GM19239 (cell line): ENCODE measurements at places on chromosomes 7 and 10.

GRCh38 chr7:132998763-132999162, 83.1 kb downstream of the CHCHD3 start:
- DNase-seq: no peak

- no peak for DNase-seq
Observed at GRCh38 chr7:37129035-37129425, 319.6 kb downstream of the ELMO1 start.

DNA sequence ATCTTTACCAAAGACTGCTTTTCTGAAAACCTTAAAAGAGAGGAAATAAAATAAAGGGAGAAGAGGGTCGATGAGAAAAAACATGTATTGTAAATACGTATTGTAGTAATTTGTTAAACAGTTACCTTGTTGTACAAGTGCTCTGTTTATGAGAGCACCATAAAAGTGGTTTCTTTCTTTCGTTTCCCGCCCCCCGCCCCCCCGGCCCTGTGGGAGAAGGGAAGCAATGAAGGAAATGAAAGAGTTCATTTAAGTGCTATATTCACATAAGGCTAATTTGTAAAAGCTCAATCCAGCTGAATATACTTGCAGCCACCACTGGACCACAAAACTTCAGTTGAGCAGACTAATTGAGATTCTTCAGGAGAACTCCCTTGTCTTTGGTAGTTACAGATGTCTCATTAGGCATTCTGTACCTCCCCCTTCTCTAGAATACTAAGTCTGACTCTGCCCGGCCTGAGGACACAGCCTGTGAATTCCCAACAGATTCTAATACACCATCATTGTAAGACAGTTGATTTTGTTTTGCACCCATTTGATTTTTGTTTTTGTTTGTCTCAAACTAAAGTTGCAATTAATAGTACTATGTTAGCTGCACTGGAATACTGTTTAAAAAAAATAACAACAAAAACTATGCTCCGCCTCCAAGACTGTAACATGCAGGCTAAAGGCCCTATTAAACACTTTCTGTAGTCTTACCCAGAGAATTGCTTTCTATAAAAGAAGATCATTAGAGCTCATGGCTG, 124.9 kb downstream of the ARHGAP12 start:
- no peak for DNase-seq

- no peak for DNase-seq
Observed at GRCh38 chr7:33107136-33108066, 1.8 kb downstream of the RP9 start.

GRCh38 chr10:132419538-132420468, 22.8 kb downstream of the PWWP2B start:
- DNase-seq: no peak

GRCh38 chr7:37187179-37187578, 261.5 kb downstream of the ELMO1 start:
- no peak for DNase-seq

GRCh38 chr10:128116851-128117615, 9.2 kb downstream of the MKI67 start:
- no peak for DNase-seq

DNA sequence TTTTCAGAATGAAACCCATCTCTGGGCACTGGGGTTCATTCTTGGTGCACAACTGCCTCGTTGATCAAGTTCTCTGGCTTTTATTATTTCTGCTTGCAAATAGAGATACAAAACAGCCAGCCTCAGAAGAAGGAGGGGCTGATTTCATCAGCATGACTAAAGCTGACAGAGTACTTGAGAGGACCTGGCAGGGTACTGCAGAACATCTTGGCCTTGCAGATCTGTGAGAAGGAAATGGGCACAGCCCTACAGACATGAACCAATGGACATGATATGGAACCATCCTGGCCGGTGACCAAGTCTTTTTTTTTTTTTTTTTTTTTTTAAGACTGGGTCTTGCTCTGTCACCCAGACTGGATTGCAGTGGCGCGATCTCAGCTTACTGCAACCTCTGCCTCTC, 240.6 kb downstream of the VTI1A start:
- DNase-seq: no peak

DNA sequence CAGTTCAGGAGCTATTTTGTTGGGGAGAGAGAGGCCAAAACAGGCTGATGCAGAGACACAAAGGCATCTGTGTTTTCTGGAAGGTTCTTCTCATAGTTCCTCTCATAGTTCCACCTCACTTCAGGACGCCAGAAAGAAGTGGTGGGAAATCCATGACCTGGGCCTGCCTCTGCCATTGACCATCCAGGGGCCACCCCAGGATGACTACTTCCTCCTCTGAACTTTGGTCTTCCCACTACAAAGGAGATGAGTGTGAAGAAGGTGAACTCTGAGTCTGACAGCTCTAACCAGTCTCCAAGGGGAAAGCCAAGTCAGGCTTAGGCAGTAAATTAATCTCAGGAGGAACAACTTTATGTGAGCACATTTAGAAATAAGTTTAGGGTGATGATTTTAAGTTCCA, 175.8 kb upstream of the TCF7L2 start:
- no peak for DNase-seq

- DNase-seq: no peak
Observed at GRCh38 chr7:87413029-87413428, 62.5 kb downstream of the ABCB4 start.

DNA sequence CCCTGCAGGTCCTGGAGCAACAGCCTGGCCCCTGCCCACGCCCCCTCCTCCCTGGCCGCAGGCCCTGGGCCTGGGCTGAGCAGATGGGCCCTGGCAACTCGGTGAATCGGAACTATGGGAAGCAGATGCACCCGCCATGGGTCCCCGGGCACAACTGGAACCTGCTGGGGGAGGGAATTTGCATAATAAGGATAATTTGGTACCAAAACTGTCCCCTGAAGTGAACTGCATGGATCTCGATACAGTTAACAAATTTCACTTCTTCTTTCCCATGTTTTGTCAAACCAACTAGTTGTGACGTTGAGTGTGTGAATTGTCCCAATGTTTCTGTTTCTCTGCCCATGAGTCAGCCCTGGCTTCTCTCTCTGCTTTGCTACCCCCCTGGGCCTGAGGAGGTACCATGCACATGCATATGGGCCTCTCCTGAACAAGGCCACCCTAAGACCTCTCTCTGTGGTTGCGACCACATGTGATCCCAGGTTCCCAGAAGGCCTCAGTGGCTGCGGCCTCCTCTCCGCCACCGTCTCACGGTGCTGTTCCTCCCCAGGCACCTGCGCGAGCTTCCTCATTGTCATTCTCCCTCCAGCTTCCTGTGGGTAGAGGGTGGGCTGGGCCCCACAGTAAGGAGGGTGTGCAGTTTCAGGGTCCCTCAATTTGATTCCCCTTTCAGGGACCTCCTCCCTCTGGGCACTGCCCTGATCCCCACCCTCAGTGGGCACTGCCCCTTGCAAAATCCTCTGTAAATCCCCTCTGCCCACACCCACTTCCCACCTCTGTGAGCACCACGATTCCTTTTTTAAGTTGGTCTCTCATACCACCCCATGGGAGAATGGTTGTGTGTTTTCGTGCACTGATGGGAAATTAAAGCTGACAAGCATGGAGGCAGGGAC, 40.0 kb downstream of the FIGNL1 start:
- DNase-seq: no peak

GRCh38 chr7:151206914-151207313, 3.4 kb downstream of the H2BK1 start:
- no peak for DNase-seq

DNA sequence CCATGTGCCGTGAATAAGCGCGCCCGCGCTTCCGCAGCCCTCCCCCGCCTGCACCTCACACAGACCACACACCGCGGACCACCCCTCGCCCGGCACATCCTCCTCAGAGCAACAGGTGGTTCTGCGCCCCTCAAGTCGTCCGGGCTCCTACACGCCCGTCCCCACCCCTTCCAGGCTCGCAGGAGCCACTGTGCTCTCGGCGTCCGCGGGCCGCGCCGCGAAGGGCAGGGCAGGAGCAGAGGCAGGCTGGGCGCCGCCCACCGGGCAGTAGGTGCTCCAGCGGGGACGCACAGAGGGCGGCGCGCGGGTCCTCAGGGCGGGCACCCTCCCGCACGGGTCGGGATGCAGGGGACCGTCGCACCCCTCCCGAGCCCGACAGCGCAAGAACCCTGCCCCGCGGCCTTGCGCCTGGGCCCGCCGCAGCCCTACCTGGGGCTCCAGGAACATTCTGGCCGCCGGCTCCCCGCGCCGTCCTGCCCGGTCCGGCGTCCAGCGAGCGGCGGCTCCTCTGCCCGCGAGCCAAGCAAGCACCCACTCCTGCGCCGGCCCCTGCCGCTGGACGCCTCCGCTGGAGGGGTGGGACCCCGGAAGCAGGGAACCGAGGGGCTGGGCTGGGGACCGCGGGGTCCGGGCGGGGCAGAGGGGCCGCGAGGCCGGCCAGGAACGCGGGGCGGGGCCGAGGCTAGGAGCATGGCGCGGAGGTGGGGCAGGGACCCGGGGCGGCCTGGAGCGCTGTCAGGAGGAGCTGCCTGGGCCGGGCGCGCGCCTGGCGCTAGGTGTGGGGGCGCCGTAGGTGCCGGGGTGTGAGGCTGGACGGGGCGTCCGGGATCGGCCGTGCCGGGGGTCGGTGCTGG, 37.4 kb downstream of the RASGEF1A start:
- DNase-seq: no peak
